Stimulated activated CD8-positive, alpha-beta memory T cell treated with anti-CD3 and anti-CD28 coated beads, Interleukin-4, amount 100 ng/mL, for 1 hour (primary cell): ENCODE measurements at places on chromosomes 7 and 10.

DNA sequence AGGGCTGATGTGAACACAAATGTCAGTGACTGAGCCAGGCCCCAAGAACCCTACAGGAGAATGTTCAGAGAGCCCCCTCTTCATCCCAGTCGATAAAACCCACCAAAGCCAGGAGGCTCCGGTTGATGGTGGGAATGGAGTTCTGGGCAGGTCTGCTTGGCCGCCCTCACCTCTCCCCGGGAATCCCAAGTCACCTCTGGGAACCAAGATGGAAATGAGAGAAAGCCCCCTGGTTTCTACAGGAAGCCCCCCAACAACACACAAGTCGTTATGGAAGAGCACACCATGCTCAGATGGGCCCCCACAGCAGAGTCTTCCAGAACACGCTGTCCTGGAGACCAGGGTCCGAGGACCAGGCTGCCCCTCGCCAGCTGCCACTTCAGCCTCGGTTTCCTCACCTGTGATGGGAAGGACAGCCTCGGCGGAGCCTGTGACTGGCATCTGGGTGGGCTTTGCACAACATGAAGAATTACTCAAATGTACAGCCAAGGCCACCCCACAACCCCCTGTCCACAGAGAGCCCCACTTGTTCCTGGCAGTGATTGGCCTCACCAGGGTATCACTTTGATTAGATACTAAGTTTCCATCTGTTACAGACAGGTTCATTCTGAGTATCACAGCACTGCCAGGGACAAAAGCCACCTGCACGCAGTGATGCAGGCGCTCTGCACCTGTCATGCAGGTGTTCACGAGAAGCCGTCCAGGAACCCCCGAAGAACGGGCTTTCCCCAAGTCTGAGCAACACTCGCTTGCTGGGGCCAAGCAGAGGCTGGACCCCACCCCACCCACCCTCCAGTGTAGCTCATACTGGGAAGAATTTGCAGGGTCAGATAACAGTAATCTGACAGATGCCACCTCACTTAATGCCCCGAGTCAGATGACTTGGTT is 57.6 kb downstream of the MKI67 start:
- DNase-seq: no peak

DNA sequence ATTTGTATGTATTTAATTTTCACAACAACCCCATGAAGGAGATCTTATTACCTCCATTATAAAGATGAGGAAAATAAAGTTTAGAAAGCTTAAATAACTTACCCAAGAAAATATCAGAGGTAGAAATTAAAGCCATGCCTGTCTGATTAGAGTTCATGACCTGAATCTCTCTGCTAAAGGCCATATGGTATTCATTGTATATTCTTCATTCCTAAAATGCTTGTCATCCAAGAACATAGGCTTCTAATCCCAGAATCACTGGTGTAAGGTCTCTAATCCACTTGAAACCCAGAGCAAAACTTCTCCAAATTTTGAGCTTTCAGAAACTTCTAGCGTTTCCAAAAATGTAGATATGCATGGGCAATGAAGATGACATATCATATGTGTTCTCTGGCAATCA is 72.3 kb upstream of the YAE1 start:
- no peak for DNase-seq

GRCh38 chr7:123341102-123341501 is 141.3 kb upstream of the SLC13A1 start:
- no peak for DNase-seq

DNA sequence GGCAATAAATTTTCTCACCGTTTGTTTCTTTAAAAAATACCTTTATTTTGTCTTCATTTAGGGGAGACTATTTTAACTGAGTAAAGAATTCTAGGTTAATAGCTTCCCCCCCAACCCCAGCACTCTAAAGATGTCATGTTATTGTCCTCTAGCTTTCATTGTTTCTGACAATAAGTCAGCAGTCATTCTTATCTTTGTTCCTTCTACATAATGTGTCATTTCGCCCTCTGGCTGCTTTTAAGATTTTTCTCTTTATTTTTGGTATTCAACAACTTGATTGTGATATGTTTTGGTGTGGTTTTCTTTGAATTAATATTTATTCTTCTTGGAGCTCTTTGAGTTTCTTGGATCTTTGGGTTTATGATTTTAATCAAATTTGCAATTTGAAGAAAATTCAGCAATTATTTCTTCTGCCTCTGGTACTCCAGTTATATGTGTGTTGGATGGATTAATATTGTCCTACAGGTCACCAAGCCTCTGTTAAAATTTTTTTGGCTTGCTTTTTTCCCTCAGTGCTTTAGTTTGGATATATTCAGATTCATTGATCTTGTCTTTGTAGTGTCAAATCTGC is 64.6 kb upstream of the ELN start:
- DNase-seq: no peak

- no peak for DNase-seq
Observed at GRCh38 chr10:103671126-103671895, 177.8 kb downstream of the NEURL1 start.

GRCh38 chr7:95126053-95126709 is 198.2 kb downstream of the PON1 start:
- DNase-seq: no peak

DNA sequence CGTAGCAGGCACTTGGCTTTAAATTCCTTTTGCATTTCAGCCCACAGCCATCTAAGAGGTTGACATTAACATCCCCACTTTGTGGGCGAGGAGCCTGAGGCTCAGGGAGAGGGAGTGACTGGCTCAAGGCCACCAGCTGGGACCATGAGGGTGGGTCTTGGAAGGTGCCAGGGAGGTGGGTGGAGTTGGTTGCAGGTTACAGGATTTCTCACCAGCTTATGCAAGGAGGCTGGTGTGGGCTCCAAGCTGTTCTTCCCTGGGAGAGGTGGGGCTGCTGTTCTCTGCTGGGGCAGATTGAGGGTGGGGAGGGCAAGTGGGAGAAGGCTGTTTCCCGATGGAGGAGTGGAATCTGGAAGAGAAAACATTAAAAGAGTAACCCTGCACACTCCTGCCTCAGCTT is 14.1 kb upstream of the C10orf95 start:
- DNase-seq: no peak
